ENCODE measurements at places on chromosomes 6 and 20. TPM values are rescaled to one million over a fixed set of nuclear protein-coding genes. Genes with fewer than 3 reads are reported as not detected.

Gene KIF13A
- 27.9 TPM for total RNA-seq

Gene ASIP
- total RNA-seq: not detected

Gene SNAP25
- total RNA-seq: 3.6 TPM

Gene TTPAL
- 12.9 TPM for total RNA-seq

Gene CST4
- 0.23 TPM for total RNA-seq

Gene SEMG1
- not detected for total RNA-seq

Gene GTF2H4
- 26.0 TPM for total RNA-seq

Gene BPIFA1
- not detected for total RNA-seq

Gene OOEP
- not detected for total RNA-seq

Gene PI16
- not detected for total RNA-seq

Gene HLA-DOA
- total RNA-seq: 1.4 TPM

Gene AURKA
- 16.9 TPM for total RNA-seq

Gene WFDC5
- total RNA-seq: not detected

Gene TAP2
- 5.9 TPM for total RNA-seq

Gene MLN
- total RNA-seq: 2.3 TPM

Gene SAMD5
- total RNA-seq: 11.2 TPM

Gene SSTR4
- total RNA-seq: 0.53 TPM

Gene DEFB132
- not detected for total RNA-seq

Gene AKAP12
- 34.8 TPM for total RNA-seq

Gene ACOT13
- total RNA-seq: 19.7 TPM

Gene RSPO4
- 0.08 TPM for total RNA-seq

Gene KCNQ2
- 2.9 TPM for total RNA-seq

Gene C2
- total RNA-seq: 48.3 TPM

Gene AIF1
- 4.6 TPM for total RNA-seq

Gene EDN3
- 1.4 TPM for total RNA-seq

Gene DPPA5
- not detected for total RNA-seq

Gene STMND1
- total RNA-seq: 0.27 TPM

Gene POU5F1
- 1.1 TPM for total RNA-seq

Gene ATP9A
- total RNA-seq: 28.1 TPM

Gene CASS4
- 0.13 TPM for total RNA-seq

Gene DHX35
- 10.6 TPM for total RNA-seq

Gene MAS1L
- total RNA-seq: not detected

Gene DTD1
- 40.1 TPM for total RNA-seq

Gene PRSS35
- total RNA-seq: 36.2 TPM

Gene BTNL2
- total RNA-seq: not detected

Gene HLA-DQB1
- total RNA-seq: 12.2 TPM

Gene FOXF2
- total RNA-seq: 28.0 TPM

Gene SLC25A27
- total RNA-seq: 11.9 TPM

Gene SLC26A8
- total RNA-seq: not detected

Gene HUS1B
- 0.33 TPM for total RNA-seq

Gene PLCB1
- total RNA-seq: 20.5 TPM

Gene YIPF3
- 179 TPM for total RNA-seq

Gene PARD6B
- 41.0 TPM for total RNA-seq

Gene MAN1A1
- total RNA-seq: 245 TPM

Gene TMC2
- not detected for total RNA-seq

Gene LY6G6C
- not detected for total RNA-seq

Gene ADTRP
- total RNA-seq: 10.0 TPM

Gene CLVS2
- total RNA-seq: under 0.01 TPM

Gene GPR6
- total RNA-seq: not detected

Gene LIME1
- total RNA-seq: 6.6 TPM

Gene HTR1E
- 5.3 TPM for total RNA-seq

Gene TRIM31
- 6.3 TPM for total RNA-seq

Gene NR2E1
- not detected for total RNA-seq

Gene LY6G5C
- total RNA-seq: 0.32 TPM

Gene NOX3
- not detected for total RNA-seq

Measured in hepatocyte (in vitro differentiated cells).